Substantia nigra (tissue), 51 donors: ENCODE measurements at places on chromosomes 11 and 22.

DNA sequence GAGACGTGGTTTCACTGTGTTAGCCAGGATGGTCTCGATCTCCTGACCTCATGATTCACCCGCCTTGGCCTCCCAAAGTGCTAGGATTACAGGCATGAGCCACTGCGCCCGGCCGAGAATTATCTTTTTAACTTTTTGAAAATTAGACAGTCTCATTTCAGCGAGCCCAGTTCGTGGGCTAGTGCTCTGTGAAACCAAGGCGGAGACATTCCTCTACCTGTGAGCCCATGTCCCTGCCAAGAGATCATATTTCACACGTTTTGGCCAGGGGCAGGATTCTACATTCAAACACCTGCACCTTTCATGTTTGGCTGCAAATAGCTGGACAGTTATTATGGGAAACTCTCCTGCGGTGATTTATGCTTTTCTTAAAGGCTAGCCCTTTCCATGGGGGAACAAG is 60.3 kb downstream of the IRAG1 start:
- DNase-seq, result no peak

DNA sequence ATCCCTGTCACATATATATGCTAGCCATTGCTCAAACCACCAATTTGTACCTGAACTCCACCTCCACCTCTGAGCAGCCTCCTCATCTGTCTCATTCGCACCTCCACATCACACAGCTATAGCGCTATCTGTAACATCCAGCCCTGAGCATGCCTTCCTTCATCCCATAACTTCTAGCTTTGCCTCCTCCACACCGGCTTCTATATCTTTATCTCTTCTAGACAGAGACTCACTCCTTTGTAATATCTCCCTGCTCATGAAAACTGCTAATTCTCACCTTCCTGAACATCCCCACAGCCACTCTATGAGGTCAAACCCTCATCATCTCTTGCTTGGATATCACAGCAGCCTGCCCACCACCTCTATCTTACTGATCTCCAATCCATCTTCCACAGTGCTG is 5.9 kb downstream of the SIAE start:
- no peak for DNase-seq

DNA sequence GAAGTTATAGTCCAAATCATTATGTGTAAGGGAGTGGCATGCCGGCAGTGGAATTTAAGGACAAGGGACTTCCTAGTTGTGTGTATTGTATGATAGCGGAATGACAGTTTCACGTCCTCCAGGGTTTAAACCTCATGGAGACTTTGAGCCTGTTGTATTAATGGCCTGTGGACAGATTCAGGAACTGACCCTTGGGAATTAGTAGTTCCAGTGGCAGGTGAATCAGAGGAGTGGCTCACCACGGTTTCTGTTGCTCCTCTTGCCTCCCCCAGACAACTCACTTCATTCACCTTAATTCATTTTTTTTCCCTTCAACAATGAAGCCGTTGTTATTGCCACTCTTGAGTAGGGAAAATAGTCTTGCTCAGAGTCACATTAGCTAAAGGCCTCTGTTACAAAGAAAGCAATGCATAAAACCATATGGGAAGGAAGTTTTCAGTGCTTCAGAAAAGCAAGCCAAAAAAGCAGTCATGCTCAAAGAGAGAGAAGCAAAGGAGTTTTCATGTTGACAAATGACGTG is 22.6 kb downstream of the AMOTL1 start:
- no peak for DNase-seq

- DNase-seq, result no peak
These were observed 100.6 kb upstream of the FGF3 start for GRCh38 chr11:69919659-69920344.

- DNase-seq, result no peak
These were observed 267.4 kb upstream of the ISX start for GRCh38 chr22:34798605-34799004.

GRCh38 chr22:21032037-21032867 is at the start of gene SLC7A4:
TSS of gene SLC7A4 (minus strand) at chr22:21032561. CDS start at chr22:21031812, 749 bp downstream.
- no peak for DNase-seq

GRCh38 chr11:2696455-2696854 is 3.3 kb downstream of the KCNQ1OT1 start:
- DNase-seq, result no peak
